ENCODE measurements at places on chromosomes 13 and 19.

DNA sequence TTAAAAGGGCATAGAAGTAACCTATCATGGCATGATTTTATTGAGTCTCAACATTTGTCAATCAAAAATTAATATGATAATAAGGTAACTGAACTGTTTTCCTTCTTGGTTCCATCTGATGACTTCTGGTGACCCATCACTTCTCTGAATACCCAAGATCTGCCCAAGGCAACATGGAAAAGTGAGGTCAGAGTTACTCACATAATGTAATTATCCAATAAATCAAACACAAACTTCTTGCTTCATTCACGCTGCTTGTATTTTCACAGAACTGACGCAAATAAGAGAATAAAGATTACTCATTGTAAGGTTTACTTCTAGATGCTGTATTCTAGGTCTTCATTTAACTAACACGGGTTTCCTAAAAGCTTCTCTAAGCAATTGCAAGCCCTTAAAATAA is 361.6 kb downstream of the RBM26 start:
- no peak for DNase-seq

DNA sequence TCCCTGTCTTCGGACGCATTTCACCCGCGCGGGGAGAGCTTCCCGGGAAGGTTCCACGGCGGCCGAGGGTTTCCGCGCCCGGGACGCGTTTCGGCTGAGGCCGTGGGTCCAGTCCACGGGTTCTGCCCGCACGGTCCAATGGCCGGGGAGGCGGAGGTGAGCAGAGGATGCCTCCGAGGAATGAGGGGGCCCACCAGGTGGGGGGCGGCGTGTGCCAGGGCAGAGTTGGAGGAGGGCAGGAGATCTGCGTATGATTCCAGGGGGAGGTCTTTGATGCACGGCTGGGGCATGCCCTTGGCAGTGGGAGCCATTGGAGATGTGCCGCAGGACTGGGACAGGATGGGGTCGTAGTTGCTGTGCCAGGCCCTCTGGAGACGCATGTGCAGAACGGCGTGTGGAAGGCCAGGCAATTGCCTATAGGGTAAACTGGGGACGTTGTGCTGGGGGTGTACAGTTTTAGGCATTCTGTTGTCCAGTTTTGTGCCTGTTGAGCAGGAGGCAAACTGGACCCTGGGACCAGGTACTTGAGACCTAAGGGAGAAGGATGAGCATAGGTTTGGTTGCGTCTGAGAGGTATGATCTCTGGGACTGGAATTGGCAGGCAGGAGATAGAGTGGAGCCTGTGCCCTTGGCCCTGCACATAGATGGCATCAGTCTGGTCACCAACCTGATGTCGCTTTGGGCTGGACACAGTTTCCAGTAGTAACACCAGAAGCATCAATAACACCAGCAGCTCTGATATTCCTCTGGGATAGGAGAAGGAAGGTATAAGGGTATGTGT is 751 bp downstream of the ZNF584 start:
- no peak for DNase-seq

DNA sequence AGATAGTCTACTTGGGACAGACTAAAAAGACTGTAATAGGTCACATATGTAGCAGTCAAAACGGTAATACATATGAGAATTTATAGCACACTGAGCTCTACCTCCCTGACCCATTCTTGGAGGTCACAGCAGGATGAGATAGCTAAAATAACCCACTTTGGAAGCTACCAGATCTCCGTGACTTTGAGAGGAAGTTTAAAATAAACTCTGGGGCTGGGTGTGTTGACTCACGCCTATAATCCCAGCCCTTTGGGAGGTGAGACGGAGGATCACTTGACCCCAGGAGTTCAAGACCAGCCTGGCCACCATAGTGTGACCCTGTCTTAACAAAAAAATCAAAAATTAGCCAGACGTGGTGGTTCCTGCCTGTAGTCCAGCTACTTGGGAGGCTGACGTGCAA is 45.3 kb downstream of the DHRS12 start:
- no peak for DNase-seq

DNA sequence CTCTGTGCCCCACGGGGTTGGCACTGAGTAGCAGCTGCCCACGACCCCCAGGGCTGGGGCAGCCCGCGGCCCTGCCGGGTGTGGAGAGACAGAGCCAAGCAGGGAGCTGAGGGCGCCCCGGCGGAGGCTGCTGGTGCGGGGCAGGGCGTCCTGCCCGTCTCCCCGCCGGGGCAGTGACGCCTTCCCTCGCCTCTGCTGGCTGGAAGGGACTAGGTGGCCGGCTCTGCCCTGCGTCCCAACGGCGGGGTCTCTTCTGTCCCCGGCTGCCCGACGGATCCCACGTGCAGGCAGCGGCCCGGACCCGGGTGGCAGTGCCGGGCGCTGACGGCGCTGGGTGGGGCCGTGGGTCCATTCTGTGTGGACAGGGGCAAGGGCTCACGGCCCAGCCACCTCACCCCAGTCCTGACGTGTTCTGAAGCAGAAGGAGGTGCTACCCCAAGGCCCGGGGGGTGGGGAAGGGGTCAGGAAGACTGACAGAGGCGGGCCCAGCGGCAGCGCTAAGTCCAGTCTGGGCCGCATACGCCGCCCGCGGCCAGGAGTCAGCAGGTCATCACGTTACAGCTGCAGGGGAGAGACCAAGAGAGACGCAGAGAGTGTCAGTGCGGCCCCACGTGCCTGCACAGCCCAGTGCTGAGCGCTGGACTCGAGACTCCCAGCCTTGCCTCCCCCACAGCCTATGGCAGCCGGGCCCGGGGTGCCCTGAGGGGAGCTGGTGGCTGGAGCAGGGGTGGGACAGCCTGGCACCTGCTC is 15.1 kb upstream of the PLPP2 start:
- no peak for DNase-seq

- no peak for DNase-seq
Measured at GRCh38 chr13:46908501-46908900, 11.6 kb upstream of the HTR2A start.

DNA sequence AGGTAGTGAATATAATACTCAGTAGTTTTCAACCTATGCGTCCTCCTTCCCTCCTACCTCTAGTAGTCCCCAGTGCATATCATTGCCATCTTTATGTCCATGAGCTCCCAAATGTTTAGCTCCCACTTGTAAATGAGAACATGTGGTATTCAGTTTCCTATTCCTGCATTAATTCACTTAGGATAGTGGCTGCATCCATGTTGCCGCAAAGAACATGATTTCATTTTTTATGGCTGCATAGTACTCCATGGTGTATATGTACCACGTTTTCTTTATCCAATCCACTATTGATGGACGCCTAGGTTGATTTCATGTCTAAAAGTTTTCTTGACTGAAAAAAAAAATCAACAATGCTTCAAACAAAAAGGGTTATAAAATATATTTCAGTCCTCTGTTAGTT is 303.4 kb upstream of the SGCG start:
- no peak for DNase-seq

GRCh38 chr19:33564836-33565338 is 43.3 kb upstream of the PEPD start:
- DNase-seq: no peak

- no peak for DNase-seq
Measured at GRCh38 chr13:99481366-99481765, 19.9 kb upstream of the TM9SF2 start.

GRCh38 chr13:105969761-105970160 is 565.7 kb downstream of the EFNB2 start:
- DNase-seq: no peak

GRCh38 chr19:58182989-58183816 is at the start of gene ZNF274:
TSS of gene ZNF274 (plus strand) at chr19:58183061. CDS start at chr19:58183966, 905 bp downstream.
- DNase-seq: peak; percentile 87

DNA sequence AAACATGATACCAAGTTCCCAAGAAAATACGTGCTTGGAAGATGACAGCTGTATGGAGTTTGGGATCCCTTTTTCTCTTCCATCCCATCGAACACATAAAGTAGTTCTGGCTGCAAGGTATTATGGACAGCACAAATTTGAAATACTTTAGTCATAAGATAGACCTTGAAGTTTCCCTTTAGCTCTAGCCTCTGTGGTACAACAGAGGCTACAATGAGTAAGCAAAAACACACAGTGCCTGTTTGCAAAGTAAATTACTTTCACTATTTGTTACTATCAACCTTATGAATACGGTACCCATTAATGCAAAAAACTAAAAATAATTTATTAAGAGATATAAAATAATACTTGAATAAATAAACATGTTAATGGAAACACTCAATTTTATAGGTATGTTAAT is 21.0 kb upstream of the LRCH1 start:
- DNase-seq: no peak
